Stimulated activated CD4-positive, alpha-beta T cell treated with anti-CD3 and anti-CD28 coated beads, Interleukin-2, amount 100 ng/mL, for 24 hours (primary cell): ENCODE measurements at places on chromosomes 4 and X.
A peak's percentile ranks its signal among the peaks of the same experiment; 100 is the strongest.

- no peak for DNase-seq
Measured at GRCh38 chr4:145736241-145736831, 56.4 kb downstream of the C4orf51 start.

GRCh38 chrX:7115557-7115956, 32.0 kb upstream of the STS start:
- no peak for DNase-seq

GRCh38 chr4:140635606-140636005, 66.8 kb upstream of the UCP1 start:
- no peak for DNase-seq

GRCh38 chrX:130216320-130216719, 44.6 kb downstream of the RAB33A start:
- no peak for DNase-seq

GRCh38 chr4:5877392-5877791, 15.5 kb downstream of the CRMP1 start:
- no peak for DNase-seq

DNA sequence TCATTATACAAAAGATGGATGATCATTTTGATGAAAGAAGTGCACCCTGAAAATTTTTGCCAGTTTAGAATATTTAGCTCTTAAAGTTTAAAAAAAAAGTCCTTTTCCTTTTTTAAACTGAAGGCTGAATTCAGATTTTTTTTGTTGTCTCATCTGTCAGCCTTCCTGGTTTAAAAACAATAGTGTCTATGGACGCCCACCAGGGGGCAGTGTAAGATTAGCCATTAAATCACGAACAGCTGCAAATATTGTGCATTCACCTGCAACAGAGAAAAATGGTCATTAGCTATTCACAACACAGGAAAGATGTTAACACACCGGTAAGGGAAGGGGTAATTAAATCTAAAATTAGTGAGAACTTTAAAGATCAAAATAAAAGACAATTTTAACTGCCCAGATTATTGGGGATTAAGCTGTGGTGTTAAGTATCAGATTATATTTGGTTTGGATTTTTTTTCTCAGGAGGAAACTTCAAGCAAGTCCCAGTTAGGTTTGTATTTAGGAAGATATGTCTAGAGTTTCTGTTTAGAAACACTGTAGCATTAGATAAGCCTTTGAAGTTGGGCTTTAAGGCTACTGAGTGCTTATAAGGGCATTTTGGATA, 4.4 kb upstream of the CXorf38 start:
- peak; percentile 66 for DNase-seq

GRCh38 chr4:7134737-7135388, 57.5 kb upstream of the SORCS2 start:
- DNase-seq: no peak

GRCh38 chrX:15804563-15804962, 14.3 kb downstream of the ZRSR2 start:
- DNase-seq: no peak

- DNase-seq: no peak
Measured at GRCh38 chr4:119038116-119038841, 97.4 kb upstream of the MYOZ2 start.

GRCh38 chrX:37800717-37801116, 20.9 kb downstream of the CYBB start:
- no peak for DNase-seq

DNA sequence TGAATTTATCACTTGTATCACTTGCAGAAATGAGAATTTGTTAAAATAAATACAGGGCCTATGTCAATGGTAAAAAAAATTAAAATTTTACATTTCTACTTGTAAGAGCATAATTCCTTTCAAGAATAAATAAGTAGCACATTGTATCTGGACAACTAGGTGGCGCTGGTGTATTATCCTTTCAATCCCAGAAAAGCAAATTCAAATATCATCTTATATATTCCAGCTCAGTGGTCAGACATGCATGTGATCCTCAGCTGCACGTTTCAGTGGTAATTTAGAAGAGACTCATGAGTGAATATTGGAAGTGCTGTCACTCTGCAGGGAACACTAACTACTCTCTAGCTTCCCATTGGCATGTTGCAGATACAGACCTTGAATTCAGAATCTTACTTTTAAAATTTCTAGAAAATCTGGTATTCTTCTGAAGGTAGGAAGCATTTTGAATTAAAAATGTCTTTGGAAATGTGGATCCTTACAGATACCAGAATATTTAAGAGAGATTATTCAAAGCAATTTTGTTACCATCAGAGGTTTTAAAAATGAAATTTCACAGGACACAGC, 1414.7 kb upstream of the TENM3 start:
- no peak for DNase-seq

DNA sequence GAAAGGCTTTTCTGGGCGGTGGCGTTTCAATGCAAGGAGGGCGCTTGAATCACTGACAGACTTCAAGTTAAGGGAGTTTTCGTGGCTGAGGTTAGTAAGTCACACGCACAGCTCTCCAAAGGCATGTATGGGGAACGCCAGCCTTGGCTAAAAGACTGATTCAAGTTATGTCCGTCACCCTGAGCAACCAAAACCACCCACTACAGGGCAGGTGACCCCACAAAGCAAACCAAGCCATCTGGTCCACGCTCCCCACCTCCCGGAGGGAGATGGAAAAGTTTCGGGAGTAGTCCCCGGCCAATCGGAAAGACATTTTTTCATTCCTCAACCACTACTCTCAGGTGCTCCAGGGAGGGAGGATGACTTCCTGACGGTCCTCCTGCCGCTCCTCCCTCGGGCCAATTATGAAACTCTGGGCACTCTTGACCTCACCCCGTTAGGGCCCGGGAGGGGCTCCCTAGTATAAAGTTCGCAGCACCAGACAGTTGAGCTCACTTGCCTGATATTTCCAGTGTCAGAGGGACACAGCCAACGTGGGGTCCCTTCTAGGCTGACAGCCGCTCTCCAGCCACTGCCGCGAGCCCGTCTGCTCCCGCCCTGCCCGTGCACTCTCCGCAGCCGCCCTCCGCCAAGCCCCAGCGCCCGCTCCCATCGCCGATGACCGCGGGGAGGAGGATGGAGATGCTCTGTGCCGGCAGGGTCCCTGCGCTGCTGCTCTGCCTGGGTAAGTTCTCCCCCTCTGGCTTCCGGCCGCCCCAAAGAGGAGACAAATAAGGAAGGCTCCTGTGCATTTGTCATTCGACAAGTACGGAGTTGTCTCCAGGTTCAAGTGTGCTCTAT, at the start of gene EREG:
Gene EREG (plus strand): TSS at position 494 of the 840 bp plus-strand sequence. CDS start 164 bp downstream, at position 658.
- no peak for DNase-seq

DNA sequence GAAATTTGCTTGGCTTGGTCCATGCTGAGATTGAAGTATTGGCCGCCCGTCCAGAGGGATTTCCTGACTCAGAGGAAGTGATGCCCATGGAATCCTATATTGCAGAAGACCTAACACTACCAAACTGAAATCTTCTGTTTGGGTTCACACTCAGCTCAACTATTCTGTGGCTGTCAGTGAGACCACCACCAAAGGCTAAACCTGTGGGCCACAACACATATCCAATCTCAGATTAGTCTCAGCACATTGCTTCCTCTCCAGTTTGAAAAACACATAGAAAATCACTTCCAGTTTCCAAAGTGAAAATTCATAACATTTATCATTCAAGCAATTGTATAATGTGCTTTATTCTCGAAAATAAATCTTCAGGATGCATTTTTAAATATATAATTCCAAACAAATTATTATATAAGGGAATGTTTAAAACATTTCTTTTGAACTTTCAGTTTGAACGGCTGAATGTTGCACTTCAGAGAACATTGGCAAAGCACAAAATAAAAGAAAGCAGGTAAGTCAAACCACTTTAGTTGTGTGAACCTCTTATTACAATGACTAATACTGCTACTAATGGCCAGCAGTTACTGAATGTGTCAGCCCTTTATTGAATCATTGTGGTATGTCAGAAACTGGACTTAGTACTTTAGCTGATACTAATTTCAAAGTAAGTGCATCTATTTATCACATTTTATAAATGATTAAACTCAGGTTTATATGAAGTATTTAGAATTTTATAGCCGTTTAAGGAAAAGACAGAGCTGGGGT, 37.0 kb downstream of the GUCY1A1 start:
- no peak for DNase-seq

DNA sequence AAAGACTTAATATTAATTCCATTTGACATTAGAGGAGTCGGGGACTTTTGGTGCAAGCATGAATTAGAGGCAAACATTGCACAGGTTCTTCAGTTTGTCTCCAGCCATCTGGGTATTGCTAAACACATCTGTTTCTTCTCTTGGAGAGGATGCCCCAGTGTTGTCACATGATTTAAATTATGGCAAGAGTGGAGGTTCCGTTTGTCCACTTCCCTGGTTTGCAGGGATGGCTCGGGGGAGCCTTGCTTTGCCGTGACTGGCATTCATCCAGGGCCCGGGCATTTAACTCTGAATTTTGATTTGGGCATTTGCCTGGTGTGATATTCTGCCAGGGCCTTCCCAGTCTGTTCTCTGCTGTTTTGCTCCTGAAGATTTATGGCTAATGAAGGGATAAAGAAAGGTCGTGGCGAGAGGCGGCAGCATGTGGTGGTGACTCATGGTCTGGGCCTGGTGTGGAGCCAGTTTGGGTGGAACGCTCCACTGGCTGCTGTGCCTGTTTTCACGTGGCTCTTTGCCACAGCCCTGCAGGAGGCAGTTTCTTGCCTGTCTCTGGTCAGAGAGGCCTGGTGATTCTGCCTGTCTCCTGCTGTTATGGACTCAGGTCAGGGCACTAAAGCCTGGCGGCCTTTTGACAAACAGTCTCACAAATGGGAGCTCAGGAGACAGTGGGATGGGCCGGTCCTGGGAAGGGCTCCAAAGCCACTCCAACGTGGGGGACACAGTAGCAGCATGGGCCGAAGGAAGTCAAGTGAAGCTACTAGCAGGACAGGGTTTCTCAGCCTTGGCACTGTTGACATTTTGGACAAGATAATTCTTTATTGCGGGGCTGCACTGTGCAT, 99.4 kb upstream of the PGRMC2 start:
- no peak for DNase-seq

DNA sequence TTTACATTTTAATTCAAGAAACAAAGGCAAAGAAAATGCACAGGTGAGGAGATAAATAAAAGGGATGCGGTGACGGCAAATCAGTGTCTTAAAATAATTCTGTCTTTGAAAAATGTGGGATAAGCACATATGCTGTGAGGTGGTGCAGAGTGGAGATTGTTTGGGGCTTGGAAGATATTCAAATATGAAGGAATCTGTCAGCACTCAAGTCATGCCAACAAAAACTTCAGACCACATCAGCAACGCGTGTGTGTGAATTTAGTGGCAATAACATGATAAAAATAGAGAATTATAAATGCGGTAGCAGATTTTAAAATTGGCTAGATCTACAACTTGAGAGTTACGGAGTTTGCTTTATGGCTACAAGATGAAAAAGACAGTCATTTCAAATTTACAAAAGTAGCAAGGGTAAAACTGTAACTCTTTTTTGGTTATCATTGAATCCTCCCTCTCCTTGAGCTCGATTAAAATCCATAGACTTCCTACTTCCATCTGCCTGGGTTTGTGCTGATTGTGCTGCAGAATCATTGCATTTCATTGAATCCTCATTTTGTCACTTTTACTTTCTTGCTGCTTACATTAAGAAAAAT, 71.5 kb upstream of the VCX2 start:
- DNase-seq: no peak

DNA sequence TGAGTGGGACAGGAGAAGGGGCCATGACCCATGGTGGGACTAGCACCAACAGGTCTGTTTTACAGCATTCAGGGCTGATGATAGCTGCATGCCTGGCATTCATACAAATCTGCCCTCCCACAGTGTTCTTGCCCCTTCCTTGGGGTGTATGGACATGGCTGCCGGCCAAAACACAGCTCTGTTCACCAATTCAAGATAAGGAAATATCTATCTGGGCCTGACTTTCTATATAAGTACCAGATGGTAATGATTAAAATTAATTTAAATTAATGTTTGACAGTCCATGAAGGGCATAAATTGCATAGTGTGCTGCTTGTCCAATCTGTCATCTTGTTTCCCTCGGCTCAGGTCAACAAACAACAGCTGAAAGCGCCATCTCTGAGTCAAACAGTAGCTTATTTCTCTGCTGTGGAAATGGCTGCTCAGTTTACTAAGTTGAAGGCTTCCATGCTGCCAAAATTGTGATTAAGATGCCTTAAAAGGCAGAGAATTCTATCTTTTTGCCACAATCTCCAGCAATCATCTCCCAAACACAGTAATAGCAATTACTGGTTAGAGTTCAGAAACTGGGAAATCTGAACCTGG, 67.0 kb upstream of the TSPAN7 start:
- DNase-seq: no peak
